ENCODE measurements at places on chromosomes 3 and 15. TPM values are rescaled to one million over a fixed set of nuclear protein-coding genes. Genes with fewer than 3 reads are reported as not detected.
A peak's percentile ranks its signal among the peaks of the same experiment; 100 is the strongest.

- no peaks in the 10 kb centered on the region for H3K36me3 ChIP-seq
- H3K27ac ChIP-seq = no peak overlapping the region
- H3K4me1 ChIP-seq = peaks cover 14% of the 10 kb centered on the region
- no peak overlapping the region for H3K4me3 ChIP-seq
Observed at GRCh38 chr15:90054618-90055097, 47.6 kb downstream of the IDH2 start.

- DNase-seq = no peak
- no peaks in the 10 kb centered on the region for H3K27me3 ChIP-seq
- H3K4me3 ChIP-seq = no peak overlapping the region
Observed at GRCh38 chr3:137343283-137343682, 385.5 kb downstream of the IL20RB start.

DNA sequence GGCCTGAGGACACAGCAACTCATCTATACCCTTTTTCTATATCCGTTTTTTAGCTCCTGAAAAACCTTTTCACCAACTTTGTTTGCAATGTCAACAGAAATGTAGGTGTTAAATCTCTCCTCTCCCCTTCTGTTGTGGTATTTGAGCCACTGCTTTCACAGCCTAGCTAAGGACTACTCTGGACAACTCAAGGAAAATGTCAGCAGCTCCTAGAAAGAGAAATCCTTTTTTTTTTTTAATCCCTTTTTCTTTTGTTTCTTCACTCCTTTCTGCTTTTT is 176.6 kb downstream of the KLHL25 start:
- no peak for DNase-seq
- no peak overlapping the region for H3K4me3 ChIP-seq
- no peaks in the 10 kb centered on the region for H3K36me3 ChIP-seq
- peak overlapping the region; percentile 57 for H3K27ac ChIP-seq
- H3K4me1 ChIP-seq = peaks cover 59% of the 10 kb centered on the region
- no peaks in the 10 kb centered on the region for H3K27me3 ChIP-seq

- peak overlapping the region; percentile 97 for H3K27ac ChIP-seq
- no peaks in the 10 kb centered on the region for H3K27me3 ChIP-seq
- H3K36me3 ChIP-seq = no peaks in the 10 kb centered on the region
Observed at GRCh38 chr15:41933771-41934170, 38.6 kb downstream of the EHD4 start.

POTEB2 gene
- polyA plus RNA-seq = not detected

CNTN4 gene
- polyA plus RNA-seq = not detected

Data from CD4-positive, alpha-beta memory T cell (primary cell).